Hepatocyte (in vitro differentiated cells): ENCODE measurements at places on chromosomes 1 and 21. TPM values are rescaled to one million over a fixed set of nuclear protein-coding genes. Genes with fewer than 3 reads are reported as not detected.
A peak's percentile ranks its signal among the peaks of the same experiment; 100 is the strongest.

DNA sequence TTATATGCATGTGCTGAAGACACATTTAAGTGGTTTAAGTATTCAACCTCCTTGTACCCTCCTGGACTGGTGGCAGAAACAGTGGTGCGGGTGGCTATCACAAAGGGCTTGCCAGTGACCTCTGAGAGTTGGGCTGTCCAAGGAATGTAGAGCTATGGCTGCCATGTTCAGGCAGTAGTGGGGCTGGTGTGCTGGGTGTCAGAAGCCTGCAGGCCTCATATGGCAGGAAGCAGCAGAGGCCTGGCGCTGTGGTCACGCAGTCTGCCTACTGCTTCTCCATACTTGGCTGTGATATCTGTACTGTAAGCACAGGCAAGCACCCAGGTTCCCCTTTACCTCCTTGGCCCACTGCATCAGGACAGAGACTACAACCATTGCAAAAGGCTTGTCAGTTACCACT is 870.0 kb downstream of the LRRIQ3 start:
- DNase-seq, result no peak

GRCh38 chr1:204463125-204464060 is 31.2 kb downstream of the PIK3C2B start:
- DNase-seq, result peak; percentile 44

DNA sequence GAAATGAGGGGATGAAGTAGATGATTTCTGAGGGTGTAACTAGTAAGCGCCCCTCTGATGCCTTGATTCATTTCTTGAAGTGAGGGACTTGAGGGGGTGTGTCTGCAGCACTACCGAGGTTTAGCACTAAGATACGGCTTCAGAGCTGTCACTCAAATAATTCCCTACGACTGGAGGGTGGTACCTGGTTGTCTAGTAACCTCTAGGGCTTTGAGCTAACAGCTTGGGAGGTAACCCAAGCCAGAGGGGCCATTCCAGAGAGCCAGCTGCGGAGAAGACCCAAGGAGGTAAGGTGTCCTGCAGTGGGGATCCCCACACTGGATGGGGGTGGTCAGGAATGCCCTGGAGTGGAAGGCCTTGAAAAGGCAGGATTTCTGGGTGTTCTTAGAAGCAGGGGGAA is at the start of gene TTC24:
Gene TTC24, plus strand, starts transcription at position 252 of the 400 bp plus-strand sequence. CDS start 1,642 bp downstream, outside the sequence.
- DNase-seq, result no peak

DNA sequence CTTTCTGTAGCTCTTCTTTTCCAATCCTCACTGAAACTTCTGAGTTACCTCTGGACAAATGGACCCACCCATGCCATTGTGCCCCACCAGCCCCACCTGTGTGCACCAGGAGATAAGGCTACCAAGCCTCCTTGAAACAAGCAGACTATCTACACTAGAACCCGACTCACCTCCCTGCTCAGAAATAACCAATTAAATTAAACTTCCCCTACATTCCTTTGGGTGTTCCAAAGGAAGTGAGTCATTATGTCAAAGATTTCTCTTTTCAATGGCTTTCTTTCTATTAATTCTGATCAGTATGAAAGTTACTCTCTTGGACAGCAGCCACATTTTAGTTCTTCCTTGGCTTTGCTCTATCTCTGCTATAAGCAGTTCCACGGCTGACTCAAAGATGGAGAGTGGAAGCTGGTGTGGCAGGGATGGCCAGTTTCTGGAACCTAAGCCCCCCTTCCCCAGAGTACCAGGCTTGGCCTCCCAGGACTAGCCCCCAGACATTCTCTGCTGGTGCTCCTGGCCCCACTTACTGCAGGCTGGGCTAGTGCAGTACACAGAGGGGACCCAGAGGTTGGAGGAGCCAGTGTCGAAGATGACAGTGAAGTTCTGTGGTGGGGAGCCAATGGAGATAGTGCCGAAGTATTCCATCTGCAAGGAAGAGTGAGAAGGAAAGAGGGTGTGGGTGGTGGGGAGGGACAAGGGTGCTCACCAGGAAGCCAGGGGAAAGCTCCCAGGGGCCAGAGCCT is 1.9 kb downstream of the CTSE start:
- no peak for DNase-seq

- DNase-seq, result no peak
These were observed 4.5 kb upstream of the DIP2A start for GRCh38 chr21:46454142-46454541.

DNA sequence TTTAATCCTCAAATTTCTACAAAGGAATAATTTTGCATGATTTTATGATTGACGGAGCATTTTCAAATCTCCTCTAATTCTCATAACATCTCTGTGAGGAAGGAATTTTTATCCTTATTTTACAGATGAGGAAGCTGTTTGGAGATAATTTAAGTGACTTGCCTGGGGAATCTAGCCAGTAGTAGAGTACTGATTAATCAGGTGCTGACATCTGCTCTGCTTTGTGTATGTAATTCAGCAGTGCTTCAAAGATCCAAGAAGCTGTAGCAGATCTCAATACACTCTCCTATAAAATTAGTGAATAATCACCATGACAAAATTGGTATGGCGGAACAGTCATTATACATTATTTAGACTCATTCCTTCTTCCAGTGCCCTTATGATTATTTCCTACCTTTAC is 46.0 kb downstream of the DPH5 start:
- DNase-seq, result no peak

DNA sequence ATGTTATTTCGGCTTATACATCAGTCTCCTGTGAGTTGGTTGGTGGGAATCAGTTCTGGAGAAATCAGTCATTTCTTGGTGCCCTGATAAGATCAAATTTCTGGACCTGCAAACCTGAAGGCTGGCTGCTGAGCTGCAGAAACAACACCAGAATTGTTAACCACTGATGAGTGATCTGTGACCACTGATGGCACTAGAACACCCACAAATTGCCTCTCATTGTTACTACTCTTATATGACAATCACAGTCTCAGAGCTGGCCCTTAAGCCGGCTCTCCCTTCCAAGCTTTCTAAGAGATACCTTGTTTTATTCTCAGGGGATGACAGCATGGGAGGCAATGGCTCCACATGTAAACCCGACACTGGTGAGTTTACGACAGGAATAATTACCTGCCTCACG is 1.9 kb downstream of the C1orf162 start:
- DNase-seq, result no peak

Gene FAM72D
- total RNA-seq, result 0.24 and 0.40 TPM in 2 replicates

Gene GBP7
- 0.63 and 1.0 TPM in 2 replicates for total RNA-seq
